ENCODE measurements at places on chromosomes 7 and 10. TPM values are rescaled to one million over a fixed set of nuclear protein-coding genes. Genes with fewer than 3 reads are reported as not detected.

Gene FOXI2
- total RNA-seq, result not detected

Gene DNAAF5
- total RNA-seq, result 48.1 TPM

Gene VDAC2
- 210 TPM for total RNA-seq

Gene EBLN1
- total RNA-seq, result not detected

Gene CH25H
- 8.5 TPM for total RNA-seq

Gene SH3PXD2A
- total RNA-seq, result 2.6 TPM

Gene PRR15
- 0.48 TPM for total RNA-seq

Gene GSTO2
- total RNA-seq, result 0.57 TPM

Gene PCLO
- 3.8 TPM for total RNA-seq

Gene EXOSC1
- total RNA-seq, result 45.1 TPM

Gene FFAR4
- total RNA-seq, result not detected

Gene TEX36
- total RNA-seq, result not detected

Gene NEUROD6
- total RNA-seq, result not detected

Gene SGCE
- total RNA-seq, result 59.4 TPM

Gene HTR5A
- total RNA-seq, result not detected

Gene CDK13
- total RNA-seq, result 72.8 TPM

Gene MALRD1
- total RNA-seq, result not detected

Gene GJD4
- not detected for total RNA-seq

Gene FAM180A
- not detected for total RNA-seq

Gene HTRA1
- 39.1 TPM for total RNA-seq

Measured in vein endothelial cell (primary cell).